Fibroblast of skin of left quadriceps (primary cell): ENCODE measurements at places on chromosomes 16 and 17.

GRCh38 chr17:63741143-63741407 is 524 bp downstream of the STRADA start:
- DNase-seq, result no peak

DNA sequence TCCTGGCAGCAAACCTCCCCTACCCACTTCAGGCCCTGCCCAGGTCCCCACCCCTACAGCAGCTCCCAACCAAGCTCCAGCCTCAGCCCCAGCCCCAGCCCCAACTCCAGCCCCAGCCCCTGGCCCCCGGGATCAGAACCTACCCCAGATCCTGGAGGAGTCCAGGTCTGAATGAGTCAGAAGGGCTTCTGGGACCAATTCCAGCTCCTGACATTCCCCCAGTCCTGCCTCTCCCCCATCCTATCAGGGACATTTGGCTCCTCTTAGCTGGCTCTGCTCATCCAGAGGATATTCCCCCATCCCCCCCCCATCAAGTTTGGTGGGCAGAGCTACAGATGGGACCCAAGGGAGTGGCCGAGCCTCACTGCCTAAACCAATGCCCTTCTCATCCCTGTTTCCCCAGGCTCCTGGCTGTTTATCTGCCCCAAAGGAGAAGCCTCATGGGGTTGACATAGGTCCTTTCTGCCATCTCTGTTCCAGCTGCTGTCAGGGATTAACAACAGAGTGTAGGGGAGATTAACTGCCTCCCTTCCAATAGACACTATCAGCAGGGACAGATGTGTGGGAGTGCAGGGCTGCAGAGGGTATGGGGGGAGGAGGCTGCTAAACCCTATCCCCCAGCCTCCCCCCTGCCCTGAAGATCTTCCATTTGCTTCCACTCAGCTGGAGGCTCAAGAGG is 16.5 kb downstream of the CNTNAP1 start:
- DNase-seq, result peak; percentile 81

DNA sequence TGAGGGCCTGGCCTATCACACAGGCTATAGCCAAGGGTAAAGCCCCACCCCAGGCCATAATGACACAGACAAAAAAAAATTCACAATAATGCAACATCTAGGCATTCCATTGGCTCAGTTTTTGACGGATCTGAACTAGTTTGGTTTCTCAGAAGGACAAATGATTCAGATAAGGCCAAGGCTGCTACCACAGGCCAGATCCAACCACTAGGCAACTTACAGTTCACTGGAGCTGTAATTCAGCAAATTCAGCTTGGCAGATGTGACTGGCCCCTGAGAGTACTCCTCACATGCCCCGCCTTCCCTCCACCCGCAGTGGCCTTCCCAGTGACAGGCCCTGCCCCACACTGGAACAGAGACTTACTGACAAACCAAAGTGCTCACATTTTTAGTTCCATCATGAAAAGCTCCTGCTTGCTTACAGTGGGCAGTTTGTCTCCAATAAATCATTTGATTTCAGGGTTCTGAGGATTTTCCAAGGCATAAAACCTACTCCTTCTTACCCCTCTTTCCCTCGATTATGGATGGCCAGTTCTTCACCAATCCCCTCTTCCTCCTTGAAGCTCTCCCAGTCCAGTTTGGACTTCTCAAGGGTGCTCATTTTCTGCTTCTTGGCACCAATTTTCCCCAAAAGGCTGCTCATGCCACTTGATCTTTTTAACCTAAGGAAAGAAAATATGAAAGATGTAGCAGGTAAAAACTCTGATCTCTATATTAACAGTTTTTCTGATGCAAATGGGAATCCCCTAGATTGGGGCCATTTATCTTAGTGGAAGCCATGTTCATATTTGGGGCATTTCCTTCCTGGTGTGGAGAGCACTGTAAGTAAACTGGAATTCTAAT is 53.3 kb upstream of the BCAR1 start:
- DNase-seq, result no peak

- no peak for DNase-seq
Observed at GRCh38 chr17:1755252-1755826, 6.5 kb upstream of the SERPINF1 start.

DNA sequence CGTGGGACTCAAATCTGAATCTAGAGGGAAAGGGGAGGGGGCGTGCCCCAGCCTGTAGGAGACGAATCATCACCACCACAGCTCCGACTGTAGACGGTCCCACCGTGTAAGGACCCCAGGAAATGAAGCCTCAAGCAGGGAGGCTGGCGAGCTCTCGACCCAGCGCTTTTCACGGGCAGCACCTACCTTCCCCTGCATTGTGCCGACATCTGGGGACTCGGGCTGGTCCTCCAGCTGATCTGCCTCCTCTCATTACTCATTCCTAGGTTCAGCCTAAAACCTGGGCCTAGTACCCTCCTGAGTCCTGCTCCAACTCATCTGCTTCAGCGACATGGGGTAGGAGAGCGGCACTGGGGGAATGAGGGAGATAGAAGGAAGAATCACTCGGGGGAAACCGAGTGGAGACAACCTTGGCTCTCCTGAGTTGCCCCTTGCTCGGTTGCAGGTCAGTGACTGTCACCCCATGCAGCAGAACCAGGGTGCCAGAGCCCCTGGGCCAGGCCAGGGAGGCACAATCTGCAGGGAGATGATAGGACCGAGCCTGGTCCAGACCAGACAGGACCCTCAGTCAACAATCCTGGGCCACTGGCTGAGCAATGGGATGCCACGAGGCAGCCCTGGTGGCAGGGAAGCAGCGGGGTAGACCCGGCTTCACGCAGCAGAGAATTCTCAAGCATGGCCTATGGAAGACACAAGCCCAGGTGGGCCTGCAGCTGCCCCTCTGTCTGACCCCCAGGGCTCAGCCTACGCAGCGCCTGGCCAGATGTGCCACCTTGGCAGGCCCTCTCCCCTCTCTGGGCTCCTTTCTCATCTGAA is 833 bp upstream of the BCAR1 start:
- DNase-seq, result no peak
